NCI-H1092 (cell line): ENCODE measurements at places on chromosomes 7 and 10.

DNA sequence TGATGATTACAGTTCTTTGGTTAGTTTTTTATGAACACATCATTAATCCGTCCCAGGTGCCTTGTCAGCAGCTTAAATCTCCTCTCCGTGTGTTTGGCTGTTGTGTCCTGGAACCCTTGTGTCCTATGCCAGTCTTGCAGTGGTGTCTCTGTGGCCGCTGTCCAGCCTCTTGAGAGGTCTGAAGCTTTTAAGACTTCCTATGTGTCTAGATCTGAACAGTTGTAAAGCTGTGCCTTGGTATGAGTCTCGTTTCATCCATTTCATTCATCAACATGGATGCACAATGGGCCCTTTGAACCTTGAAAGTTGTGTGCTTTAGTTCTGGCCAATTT lies 16.7 kb downstream of the LMTK2 start:
- DNase-seq: no peak

DNA sequence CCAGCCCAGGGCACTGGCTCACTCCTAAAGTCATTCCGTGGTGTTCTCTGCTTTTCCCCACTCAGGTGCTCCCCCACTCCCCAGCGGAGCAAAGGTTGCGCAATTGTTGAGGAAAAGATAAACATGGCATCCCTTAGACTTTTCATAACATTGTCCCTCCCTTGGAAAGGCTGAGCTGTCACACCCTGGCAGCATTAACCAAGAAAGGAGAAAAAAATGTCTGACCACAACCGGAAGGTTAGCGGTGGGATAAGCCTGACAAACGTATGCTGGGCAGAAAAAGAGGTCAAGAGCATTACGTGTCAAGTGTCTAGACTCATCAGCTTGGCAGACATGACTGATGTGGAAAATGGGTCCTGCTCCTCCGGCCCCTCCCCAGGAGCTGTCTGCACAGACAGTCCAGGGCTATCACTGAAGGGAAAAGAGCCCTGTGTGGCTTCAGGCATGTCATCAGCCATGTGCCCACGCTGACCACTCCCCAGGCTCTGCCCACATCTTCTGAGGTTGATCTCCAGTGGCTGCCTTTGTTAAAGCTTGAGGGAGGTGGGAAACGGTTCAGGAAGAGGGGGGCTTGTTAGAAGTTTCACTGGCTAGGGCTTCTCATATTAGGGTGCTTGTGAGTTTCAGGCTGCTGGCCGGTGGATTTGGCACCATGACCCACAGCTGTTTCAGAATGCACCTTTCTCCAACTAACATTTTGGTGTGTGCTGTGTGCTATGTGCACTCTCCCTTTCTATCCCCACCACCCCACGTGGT lies 30.1 kb downstream of the BTBD16 start:
- DNase-seq: no peak

GRCh38 chr7:140541513-140542227 lies 62.4 kb upstream of the MKRN1 start:
- peak; percentile 81 for DNase-seq

DNA sequence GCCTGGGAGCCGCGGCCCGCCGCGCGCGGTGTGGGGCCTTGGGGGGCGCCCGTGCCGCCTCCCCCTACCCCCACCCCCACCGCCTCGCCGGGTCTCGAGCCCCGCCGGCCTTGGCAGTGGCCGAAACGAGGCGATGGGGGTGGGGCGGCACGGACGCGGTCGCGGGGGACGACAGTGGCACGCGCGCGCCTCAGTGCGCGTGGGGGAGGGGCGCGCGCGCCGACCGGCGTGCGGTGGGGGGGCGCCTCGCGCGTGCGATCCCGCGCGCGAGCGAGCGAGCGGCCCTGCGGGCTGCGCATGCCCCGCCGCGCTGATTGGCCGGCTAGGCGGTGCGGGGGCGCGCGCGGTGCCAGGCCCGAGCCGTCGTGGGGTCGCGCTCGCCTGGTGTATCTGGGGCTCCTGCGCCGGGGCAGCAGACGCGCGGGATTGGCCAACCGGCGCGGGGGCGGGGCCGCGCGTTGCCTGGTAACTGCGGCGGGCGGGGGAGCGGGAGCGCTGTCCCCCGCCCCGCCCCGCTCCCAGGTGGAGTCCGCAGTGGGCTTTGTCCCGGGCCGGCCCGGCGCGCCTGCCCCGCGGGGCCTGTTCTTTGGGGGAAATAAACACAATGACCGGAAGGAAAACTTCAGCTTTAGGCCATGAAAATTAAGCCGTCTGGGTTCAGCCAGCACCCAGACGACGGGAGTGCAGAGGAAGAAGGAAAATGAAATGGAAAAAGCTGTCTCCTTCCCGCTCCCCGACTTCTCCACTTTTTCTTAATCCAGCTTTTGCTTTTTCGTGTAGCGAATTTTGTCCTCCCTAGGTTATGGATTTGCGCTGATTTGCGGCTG lies 873 bp downstream of the GTF2I start:
- DNase-seq: peak; percentile 93

GRCh38 chr10:133419211-133419950 lies 5.0 kb downstream of the SPRN start:
- DNase-seq: no peak

DNA sequence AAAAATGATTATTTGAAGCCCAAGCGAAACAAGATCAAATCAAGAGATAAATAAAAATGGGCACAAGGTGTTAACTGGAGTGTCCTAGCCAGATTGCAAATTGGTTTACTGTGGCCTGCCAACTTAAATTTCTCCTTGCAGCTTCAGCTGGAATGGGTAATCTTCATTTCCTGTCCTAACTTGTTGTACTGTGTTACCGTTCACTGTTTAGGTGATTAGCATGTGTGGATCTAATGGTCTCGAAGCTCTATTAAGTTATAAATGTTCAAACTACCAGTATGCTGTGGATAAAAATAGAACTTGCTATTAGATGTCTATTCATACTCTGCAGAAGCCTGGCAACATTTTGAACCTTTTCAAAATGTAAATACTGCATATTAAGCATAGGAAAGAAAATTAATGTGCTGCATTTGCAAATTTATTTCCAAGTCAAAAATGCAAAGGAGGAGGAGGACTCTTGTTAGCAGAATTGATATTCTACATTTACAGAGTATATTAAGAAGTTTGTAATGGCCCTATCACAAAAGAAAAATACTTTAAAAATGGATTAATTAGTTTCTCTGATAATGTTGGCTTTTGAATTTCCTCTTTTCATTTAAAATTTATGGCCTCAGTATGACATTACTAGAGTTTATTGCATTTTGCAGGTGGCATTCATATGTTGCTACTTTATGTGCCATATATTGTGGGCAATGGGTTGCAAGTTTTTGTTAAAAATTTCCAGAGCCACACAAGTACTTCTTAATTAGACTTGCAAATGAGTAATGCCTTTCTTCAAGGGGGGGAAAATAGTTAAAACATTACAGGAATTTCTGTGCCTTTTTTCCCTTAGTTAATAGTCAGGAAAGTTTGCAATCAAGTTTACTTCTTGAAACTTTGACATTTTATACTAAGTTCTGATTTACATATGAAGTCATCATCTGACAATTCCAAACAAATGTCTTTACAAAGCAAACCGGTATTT lies 92.1 kb downstream of the CABCOCO1 start:
- DNase-seq: no peak

DNA sequence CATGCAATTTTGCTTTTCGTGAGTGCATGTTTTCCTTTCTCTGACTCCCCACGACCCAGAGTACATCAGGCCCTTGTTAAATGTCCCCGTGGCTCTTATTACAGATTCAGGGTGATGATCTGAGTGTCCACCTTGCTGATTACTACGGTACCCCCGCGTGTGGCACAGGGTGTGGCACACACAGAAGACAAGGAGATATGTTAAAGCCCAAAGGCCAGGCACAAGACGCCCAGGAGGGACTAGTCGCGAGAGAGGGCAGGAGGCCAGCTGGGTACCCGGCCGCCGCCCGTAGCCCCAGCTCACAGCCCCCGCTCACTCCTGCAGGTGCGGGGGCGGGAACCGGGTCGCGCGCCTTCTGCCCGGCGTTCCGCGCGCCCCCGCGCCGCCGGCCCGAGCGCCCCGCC lies 281 bp upstream of the EXOC6 start:
- DNase-seq: no peak

GRCh38 chr7:46076527-46076926 lies 155.5 kb upstream of the IGFBP3 start:
- no peak for DNase-seq

- no peak for DNase-seq
Measured at GRCh38 chr10:33132626-33133025, 174.6 kb upstream of the ITGB1 start.

DNA sequence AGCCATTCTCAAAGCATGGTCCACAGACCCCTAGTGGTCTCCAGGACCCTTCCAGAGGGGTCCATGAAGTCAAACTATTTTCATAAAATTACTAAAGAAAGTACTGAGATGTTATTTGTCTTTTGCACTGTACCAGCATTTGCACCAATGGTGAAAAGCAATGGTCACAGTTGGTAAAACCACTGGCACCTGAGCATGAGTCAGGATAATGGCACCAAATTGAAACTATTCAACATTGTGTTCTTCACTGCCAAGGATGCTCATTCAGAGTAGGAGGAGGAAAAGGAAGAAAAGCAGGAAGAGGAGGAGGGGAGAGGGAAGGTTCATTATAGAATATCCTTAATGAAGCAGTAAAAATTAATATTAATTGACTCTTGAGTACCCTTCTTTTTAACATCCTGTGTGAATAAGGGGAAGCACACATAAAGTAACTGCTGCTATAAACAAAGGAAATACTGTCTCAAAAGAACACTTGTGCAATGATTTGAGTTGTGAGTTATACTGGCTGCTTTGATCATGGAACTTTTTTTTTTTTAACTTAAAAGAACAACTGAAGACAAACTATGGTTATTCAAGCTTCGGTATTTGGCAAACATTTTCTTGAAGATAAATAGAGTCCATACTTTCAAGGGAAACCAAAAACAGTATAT lies 60.2 kb downstream of the MPP7 start:
- DNase-seq: no peak

DNA sequence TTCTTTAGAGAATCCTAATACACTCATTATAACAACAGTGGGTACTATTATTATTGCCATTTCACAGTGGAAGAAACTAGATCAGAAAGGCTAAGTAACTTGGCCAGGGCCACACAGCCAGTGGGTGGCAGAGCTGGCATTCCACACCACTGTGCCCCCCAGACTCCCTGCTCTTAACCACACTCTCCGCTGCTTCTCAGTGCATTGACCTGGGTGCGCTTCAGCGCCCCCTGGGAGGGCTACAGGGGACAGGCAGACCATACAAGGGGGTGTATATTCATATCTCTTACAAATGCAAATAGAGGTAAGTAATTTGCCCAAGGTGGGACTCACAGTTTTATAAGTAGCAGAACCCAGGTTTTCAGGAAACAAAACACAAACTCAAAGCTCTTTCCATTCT lies 77.0 kb upstream of the NMT2 start:
- DNase-seq: no peak

DNA sequence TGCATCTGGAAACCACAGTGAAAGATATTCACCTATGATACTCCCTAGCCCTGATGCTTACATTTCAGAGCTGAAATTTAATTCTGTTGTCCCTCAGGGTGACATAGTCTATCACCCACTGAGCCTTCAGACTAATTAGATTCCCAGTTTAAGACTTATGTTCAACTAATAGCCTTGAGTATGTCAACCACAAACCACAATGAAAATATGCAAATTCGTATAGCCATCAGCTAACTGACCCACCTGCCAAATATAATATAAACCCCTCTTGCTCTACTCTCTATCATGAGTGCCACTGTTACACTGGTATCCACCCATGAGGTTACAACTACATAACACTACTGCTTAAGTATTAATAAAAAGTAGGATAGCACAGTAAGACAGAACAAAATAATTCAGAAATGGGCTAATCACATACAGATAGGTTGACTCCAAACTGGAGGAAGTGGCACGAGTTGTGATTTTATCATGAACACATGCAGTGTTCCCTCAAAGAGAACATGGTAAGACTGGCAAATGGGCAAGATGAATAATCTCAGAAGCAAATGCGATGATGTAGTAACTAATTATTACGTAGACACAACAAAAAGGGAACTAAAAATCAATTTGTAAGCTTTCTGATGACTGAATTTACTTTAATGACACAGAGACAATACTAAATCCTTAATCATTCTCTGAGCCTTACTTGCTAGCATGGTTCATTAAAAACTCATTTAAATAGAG lies 290.6 kb downstream of the PARD3 start:
- DNase-seq: no peak

DNA sequence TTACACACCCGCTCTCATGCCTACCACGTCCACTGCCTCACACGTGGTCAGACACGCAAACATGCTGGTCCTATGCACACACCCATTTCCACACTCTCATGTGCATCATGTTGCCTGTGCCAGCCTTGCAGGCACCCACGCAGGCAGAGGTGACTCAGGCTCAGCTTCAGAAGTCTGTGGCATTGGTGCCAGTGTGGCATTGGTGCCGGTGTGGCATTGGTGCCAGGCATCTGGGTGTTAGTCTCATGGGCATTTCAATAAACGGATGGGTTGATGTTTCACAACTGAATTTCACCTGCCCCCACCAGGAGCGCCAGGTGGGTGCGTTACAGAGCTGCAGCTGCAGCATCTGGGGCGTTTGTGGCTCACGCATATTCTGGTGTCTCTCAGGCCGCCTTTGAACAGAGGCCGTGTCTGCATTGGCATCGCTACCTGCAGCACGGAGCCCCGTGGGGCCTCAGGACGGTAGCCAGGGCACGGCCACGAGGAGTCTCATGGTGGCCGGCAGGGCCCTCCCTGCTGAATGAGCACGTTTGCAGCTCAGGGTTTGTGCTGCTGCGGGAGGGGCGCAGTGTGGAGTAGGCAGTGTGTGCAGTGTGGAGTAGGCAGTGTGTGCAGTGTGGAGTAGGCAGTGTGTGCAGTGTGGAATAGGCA lies 24.7 kb downstream of the KNDC1 start:
- no peak for DNase-seq

- no peak for DNase-seq
Measured at GRCh38 chr7:105131033-105131656, 117.1 kb downstream of the KMT2E start.

GRCh38 chr7:101602484-101603241 lies 26.4 kb downstream of the MYL10 start:
- DNase-seq: peak; percentile 57

GRCh38 chr7:46581268-46581667 lies 660.2 kb upstream of the IGFBP3 start:
- no peak for DNase-seq

DNA sequence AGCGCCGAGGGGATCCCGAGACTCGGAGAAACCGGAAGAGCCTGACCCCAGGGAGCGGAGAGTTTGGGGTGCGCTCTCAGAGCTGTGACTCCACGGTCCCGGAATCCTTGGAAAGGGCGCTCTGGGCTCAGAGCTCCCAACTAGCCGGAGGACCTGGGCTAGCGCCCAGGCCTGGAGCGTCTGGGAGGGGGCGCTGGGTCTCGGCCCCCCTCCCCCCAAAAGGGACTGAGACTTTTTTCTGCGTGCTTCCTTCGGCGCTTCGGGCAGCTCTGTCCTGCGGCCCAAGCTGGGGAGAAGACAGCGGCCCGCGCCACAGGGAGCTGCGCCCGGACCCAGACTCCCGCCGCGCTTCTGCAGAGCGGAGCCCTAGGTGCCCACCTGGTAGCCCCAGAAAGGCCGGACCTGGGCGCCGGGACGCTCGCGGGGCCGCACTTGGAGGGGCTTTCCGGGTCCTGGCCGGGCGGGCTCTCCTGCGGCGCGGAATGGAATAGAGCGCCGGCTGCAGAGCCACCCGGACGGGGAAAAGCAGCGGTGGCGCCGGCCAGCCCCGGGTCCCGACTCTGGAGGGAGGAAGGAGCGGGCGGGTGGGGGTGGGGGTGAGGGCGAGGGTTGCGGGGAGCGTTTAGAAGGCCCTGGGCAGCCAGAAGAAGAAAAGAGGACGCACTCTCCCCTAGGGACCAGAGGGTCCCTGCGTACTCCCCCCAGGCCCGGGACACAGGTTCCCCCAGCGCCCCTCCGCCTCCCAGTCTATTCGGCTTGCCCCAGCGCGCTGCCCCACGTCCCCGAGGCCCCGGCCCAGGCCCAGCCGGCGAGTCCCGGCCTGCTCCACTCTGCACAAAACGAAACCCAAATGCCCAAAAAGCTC lies 4.7 kb downstream of the ZNF503 start:
- DNase-seq: no peak
